ENCODE measurements at places on chromosomes 3 and 15. TPM values are rescaled to one million over a fixed set of nuclear protein-coding genes. Genes with fewer than 3 reads are reported as not detected.

Gene CASR
- 14.8 TPM for polyA plus RNA-seq

Gene PLA2G4E
- polyA plus RNA-seq = not detected

Gene CELSR3
- polyA plus RNA-seq = 0.17 TPM

Gene MUC20
- 53.3 TPM for polyA plus RNA-seq

Gene FETUB
- not detected for polyA plus RNA-seq

Gene B3GALNT1
- 18.0 TPM for polyA plus RNA-seq

Gene PLA1A
- 10.1 TPM for polyA plus RNA-seq

Gene ADGRG7
- polyA plus RNA-seq = not detected

Gene LRCH3
- 11.6 TPM for polyA plus RNA-seq

Gene CPLX3
- polyA plus RNA-seq = not detected

Gene RETNLB
- polyA plus RNA-seq = not detected

Gene ZNF80
- polyA plus RNA-seq = not detected

Gene SEMA3G
- polyA plus RNA-seq = 28.2 TPM
